ENCODE measurements at places on chromosomes 11 and 22.

GRCh38 chr22:41094041-41094593 is 1.7 kb downstream of the EP300 start:
- DNase-seq, result no peak
- H3K27ac ChIP-seq, result peak overlapping the region; percentile 100
- H3K4me1 ChIP-seq, result peaks cover 7% of the 10 kb centered on the region
- no peaks in the 10 kb centered on the region for H3K27me3 ChIP-seq

- no peaks in the 10 kb centered on the region for H3K27me3 ChIP-seq
- no peaks in the 10 kb centered on the region for H3K36me3 ChIP-seq
- DNase-seq, result peak; percentile 61
These were observed 49.3 kb downstream of the SCUBE1 start for GRCh38 chr22:43293655-43294392.

- no peaks in the 10 kb centered on the region for H3K27me3 ChIP-seq
- H3K4me3 ChIP-seq, result no peak overlapping the region
- H3K36me3 ChIP-seq, result no peaks in the 10 kb centered on the region
- no peaks in the 10 kb centered on the region for H3K4me1 ChIP-seq
- no peak overlapping the region for H3K27ac ChIP-seq
These were observed 32.1 kb downstream of the YAP1 start for GRCh38 chr11:102142333-102142732.

GRCh38 chr11:2387266-2387987 is 10.3 kb downstream of the CD81 start:
- H3K4me1 ChIP-seq, result peaks cover 88% of the 10 kb centered on the region
- peak overlapping the region; percentile 84 for H3K27ac ChIP-seq
- no peaks in the 10 kb centered on the region for H3K27me3 ChIP-seq
- no peaks in the 10 kb centered on the region for H3K36me3 ChIP-seq

DNA sequence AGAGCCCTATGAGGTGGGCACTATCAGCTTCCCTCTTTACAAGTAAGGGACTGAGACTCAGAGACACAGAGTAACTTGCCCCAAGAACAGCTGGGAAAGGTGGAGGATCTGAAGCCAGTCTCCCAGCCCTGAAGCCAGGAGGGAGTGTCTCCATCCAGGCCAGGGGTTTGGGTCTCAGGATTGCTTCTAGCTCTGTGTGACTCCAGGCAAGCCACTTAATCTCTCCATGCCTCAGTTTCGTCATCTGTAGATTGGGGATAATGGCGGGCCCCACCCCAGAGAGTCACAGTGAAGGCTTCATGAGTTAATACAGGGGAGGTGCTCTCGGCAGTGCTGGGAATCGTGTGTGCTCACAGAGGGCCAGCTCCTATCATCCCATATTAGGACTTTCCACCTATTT is 10.5 kb downstream of the MAP4K2 start:
- H3K36me3 ChIP-seq, result no peaks in the 10 kb centered on the region
- no peaks in the 10 kb centered on the region for H3K27me3 ChIP-seq
- no peaks in the 10 kb centered on the region for H3K4me1 ChIP-seq
- no peak overlapping the region for H3K27ac ChIP-seq
- no peak for DNase-seq

GRCh38 chr11:29361369-29361768 is 655.5 kb downstream of the KCNA4 start:
- H3K4me1 ChIP-seq, result no peaks in the 10 kb centered on the region
- H3K27me3 ChIP-seq, result no peaks in the 10 kb centered on the region
- DNase-seq, result no peak
- no peak overlapping the region for H3K4me3 ChIP-seq
- no peaks in the 10 kb centered on the region for H3K36me3 ChIP-seq
- H3K27ac ChIP-seq, result no peak overlapping the region

GRCh38 chr11:83192606-83193245 is 786 bp upstream of the ANKRD42 start:
- no peak for DNase-seq
- H3K4me1 ChIP-seq, result peaks cover 7% of the 10 kb centered on the region

DNA sequence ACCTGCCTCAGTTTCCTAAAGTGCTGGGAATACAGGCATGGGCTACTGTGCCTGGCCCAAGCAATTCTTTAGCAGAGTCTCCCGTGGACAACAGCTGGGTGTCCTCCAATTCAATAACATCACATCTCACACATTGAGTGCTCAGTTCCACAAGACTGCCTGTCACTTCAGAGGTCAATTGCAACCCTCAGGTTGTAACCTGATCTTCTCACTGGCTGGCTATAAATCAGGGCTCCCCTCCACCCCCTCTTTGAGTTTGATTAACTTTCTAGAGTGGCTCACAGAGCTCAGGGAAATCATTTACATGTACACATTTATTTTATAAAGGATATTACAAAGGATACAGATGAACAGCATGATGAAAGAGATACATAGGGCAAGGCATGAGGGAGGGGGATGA is 68.1 kb downstream of the MCHR1 start:
- no peaks in the 10 kb centered on the region for H3K4me1 ChIP-seq
- no peaks in the 10 kb centered on the region for H3K36me3 ChIP-seq
- H3K27ac ChIP-seq, result no peak overlapping the region
- DNase-seq, result no peak
- no peak overlapping the region for H3K4me3 ChIP-seq
- no peaks in the 10 kb centered on the region for H3K27me3 ChIP-seq

GRCh38 chr11:70298243-70298915 is 27.9 kb downstream of the PPFIA1 start:
- H3K27me3 ChIP-seq, result no peaks in the 10 kb centered on the region
- no peaks in the 10 kb centered on the region for H3K4me1 ChIP-seq
- H3K36me3 ChIP-seq, result no peaks in the 10 kb centered on the region
- no peak overlapping the region for H3K4me3 ChIP-seq

DNA sequence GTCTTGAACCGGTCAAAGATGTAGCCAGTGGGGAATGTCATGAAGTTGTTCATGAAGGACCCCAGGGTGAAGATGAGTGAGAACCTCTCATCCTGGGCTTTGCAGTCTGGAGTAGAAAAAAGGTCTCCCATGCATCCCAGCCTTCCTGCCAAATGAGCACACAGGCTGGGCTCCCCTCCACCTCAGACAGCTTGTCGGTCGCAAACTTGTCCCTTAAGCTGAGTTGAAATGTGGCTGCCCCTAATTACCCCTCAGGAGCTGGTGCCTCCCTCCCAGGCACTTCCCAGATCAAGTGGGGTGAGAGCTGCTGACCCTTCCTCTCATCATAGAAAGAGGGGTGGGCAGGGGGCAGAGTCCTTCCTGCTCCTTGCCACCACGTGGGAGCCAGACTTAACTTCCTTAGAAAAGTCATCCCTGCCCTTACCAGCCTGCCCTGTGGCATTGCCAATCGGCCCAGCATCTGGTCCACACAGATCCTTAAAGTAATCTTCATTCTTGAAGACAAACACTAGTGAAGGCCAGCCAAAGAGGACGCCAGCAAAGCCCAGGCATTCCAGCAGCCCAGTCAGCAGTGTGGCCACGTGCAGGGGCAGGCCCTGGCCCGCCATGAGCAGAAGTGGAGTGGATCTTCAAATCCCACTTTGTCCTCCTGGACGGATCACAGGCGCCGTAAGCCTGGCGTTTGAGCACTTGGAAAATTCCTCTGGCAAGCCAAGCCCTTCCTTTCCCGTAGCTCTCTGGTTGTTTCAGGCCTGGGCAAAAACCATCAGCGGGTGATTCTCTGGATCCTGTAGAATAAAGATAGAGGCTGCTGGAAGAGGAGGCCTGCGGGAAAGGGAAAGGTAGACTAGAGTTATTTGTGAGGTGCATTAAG is 1.1 kb downstream of the SLC43A3 start:
- H3K4me1 ChIP-seq, result no peaks in the 10 kb centered on the region
- H3K27ac ChIP-seq, result peak overlapping the region; percentile 94
- peak; percentile 45 for DNase-seq
- H3K4me3 ChIP-seq, result peak overlapping the region; percentile 48
- no peaks in the 10 kb centered on the region for H3K36me3 ChIP-seq

DNA sequence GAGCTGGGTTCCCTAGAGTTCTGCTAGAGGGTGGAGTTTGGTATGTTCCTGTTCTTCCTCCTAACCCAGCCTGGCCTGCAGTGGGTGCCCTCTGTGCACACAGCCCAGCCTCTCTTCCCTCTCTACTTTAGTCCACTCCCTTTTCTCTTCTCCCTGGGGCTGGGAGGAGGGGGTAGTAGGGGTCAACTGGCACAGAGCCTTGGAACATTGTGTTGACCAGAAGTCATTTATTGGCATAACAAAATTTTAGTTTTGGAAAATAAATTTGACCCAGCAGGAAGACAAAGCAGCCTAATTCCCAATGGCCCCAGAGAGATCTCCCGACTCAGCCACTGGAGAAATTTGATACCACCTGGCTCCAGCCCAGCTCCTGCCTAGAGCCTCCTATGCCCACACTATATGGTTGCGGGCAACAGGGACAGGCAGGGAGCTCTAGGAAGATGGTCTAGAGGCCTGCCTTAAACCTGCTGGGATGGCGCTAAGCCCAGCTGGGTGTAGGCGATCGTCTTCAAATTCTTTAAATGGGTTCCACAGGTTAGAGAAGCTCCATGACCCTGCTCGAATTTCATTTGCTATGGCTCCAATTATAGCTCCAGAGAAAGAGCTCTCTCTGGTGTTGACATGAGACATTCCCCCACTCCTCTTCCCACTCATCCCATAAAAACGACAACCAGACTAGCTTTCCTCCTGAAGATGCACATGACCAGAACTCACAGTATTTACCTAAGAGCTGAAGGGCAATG is 9.9 kb downstream of the PCSK7 start:
- peak; percentile 79 for DNase-seq
- H3K27me3 ChIP-seq, result no peaks in the 10 kb centered on the region
- H3K27ac ChIP-seq, result peak overlapping the region; percentile 93
- H3K4me1 ChIP-seq, result peaks cover 29% of the 10 kb centered on the region

DNA sequence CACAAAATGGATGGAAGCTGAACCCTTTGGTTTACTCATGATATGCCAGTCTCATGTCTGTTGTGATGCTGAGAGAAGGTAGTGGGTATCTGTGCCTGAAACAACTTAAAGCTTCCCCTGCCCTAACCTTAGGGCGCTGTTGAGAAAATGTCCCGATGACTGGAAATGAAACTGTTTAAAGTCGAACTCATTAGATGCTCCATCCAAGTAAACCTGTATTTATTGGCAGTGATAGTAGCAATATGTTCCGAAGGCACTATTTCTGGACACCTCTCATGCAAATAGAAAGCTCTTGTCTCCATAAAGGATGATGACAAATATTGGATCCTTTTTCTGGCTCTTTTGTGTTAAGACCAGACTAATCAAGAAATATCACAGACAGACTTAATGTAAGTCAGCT is 86.2 kb downstream of the GRAMD1B start:
- H3K27ac ChIP-seq, result no peak overlapping the region
- no peak overlapping the region for H3K4me3 ChIP-seq
- no peaks in the 10 kb centered on the region for H3K36me3 ChIP-seq
- H3K27me3 ChIP-seq, result no peaks in the 10 kb centered on the region
- no peak for DNase-seq

DNA sequence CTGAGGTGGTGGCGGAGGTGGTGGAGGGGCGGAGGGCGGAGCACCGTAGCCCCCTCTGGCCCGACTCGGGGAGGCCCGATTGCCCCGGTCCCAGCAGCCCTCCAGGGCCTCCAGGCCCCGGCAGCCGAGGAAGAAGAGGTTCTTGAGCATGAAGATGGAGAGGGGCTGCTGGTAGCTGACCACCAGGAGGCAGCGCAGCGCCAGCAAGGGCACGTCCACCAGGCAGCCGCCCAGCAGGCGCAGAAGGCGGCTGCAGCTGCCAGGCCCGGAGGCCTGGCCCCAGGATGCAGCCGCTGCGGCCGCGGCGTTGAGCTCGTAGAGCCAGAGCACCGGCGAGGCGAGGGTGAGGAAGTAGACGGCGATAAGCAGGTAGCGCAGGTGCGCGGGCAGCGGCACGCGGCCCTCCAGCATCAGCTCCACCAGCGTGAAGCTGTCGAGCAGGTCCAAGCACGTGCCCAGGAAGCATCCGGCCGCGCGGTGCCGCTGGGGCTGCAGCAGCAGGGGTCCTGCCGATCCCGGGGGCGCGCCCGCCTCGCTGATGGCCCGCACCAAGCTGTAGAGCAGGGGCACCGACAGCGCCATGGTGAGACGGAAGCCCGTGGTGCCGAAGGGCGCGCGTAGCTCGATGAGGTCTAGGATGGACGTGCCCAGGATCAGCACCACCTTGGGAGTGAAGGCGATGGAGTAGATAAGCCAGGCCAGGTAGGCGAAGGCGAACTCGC is 1.5 kb downstream of the TMEM121B start:
- no peaks in the 10 kb centered on the region for H3K36me3 ChIP-seq
- peaks cover 8% of the 10 kb centered on the region for H3K27me3 ChIP-seq
- no peak overlapping the region for H3K4me3 ChIP-seq
- no peak overlapping the region for H3K27ac ChIP-seq
- peaks cover 14% of the 10 kb centered on the region for H3K4me1 ChIP-seq

Data from uterus (tissue), 4 donors.